ENCODE measurements at places on chromosomes 4 and X. TPM values are rescaled to one million over a fixed set of nuclear protein-coding genes. Genes with fewer than 3 reads are reported as not detected.

PAGE5 gene
- not detected for total RNA-seq

RRAGB gene
- total RNA-seq = 17.6 TPM

DCAF12L2 gene
- not detected for total RNA-seq

ADGRL3 gene
- total RNA-seq = not detected

SPANXC gene
- total RNA-seq = not detected

ATP10D gene
- 24.1 TPM for total RNA-seq

BEX5 gene
- total RNA-seq = not detected

SOX3 gene
- total RNA-seq = not detected

DRD5 gene
- total RNA-seq = not detected

All from thoracic aorta endothelial cell (primary cell).